Effector CD4-positive, alpha-beta T cell (primary cell): ENCODE measurements at places on chromosomes 1 and 21.

- no peak for DNase-seq
Measured at GRCh38 chr1:186518395-186518794, 57.5 kb upstream of the PDC start.

DNA sequence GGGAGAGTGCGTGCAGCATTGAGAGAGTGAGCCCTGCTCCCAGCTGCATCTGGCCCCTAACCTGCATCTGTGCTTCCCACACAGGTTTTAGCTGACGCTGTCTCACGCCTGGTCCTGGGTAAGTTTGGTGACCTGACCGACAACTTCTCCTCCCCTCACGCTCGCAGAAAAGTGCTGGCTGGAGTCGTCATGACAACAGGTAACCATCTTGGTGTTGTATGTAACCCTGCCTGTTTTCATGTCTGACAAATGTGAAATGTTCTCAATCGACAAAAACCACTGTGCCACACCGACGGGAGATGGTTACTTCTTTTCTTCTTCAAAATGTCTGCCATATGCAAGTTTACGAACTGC, 105.8 kb downstream of the ADARB1 start:
- DNase-seq = no peak

GRCh38 chr1:87400813-87401212, 72.1 kb downstream of the LMO4 start:
- DNase-seq = no peak

DNA sequence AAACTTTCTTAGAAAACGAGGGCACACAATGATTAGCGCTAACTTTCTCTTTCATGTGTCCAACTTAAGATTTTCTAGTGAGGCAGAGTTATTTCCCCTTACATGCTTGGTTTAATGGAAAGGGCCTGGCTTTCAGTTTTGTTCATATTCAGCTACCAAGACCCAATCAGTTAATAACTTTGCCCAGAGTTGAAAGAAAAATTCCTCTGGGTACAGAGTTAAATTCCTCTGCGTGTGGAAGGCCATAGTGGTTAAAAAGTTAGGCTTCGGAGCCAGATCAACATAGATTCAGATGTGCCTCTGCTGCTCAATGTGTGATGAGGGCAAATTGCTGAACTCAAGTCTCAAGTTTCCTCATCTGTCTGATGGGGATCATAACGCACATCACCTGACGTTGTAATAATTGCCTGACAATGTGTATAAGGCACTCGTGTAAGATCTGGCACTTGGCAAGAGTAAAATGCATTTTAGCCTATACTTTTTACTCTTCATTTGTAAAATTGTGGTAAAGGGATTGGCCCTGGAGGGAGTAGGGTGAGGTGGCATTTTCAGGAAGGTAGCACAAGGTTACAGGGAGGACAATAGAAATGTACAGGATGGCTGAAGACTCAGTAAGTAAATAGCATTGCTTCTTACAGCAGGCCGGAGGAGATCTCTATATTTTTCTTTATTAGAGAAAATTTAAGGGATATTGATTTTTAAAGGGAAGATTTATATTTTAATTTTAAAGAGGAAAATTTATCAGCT, 103.4 kb downstream of the ROR1 start:
- no peak for DNase-seq
